ENCODE measurements at places on chromosomes 3 and 15.

DNA sequence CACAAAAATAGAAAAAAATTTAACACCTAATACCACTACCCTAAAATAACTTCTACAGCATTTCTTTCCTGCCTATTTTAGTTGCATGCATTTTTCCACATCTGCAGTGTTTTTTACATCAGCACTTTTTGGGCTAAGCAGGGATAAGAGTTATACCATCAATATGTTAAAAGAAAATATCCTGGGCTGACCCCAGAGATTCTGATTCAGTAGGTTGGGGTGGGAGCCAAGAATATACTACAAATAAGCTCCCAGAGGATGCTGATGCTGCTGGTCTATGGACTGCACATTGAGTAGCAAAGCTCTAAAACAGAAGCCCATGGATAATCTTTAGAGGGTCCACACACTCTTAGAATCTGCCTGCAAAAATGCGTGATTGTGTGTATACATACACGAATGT, 14.8 kb downstream of the FYCO1 start:
- no peak for DNase-seq

DNA sequence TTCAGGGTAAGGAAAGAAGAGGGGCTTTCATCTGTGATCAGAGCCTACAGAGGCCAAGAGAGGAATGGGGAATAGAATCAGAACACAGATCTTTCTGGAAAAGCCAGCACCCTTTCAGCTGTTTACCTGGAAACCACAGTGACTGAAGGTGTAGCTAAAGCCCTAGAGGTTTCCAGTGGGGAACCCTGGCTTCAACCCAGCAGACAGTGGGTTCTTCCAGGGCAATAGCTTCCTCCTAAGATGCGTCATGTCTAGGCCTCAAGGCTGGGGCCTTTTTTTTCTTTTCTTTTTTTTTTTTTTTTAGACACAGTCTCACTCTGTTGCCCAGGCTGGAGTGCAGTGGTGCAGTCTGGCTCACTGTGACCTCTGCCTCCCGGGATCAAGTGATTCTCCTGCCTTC, 3.1 kb upstream of the CPNE9 start:
- no peak for DNase-seq

DNA sequence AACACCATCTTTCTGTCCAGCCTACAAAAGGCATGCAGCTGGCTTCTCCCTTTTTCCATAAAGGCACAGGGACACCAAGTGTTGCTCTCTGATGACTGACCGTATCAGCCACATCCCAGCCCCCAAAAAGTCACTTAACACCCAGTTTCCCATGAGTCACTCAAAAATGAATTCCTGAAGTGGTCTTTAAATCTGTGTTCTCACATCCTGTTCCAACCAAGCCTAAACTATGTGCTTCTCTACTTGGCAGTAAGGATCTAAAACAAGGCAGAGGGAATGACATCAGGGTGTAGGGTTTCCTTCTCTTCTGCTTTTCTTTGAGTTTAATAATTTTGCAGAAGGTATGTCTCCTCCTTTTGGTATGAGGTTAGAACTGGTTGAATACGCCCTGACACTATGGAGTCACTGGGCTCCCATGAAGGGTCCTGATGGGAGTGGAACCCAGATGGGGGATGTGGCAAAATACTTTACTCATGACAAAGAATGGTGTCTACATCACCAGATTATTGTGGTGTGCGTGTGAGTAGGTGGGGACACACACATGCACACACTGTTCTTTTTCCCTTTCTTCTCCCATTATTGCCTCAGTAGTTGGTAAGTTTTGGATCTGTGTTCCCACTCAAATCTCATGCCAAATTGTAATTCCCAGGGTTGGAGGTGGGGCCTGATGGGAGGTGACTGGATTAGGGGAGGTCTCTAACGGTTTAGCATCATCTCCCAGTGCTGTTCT, 35.6 kb upstream of the CCK start:
- no peak for DNase-seq

DNA sequence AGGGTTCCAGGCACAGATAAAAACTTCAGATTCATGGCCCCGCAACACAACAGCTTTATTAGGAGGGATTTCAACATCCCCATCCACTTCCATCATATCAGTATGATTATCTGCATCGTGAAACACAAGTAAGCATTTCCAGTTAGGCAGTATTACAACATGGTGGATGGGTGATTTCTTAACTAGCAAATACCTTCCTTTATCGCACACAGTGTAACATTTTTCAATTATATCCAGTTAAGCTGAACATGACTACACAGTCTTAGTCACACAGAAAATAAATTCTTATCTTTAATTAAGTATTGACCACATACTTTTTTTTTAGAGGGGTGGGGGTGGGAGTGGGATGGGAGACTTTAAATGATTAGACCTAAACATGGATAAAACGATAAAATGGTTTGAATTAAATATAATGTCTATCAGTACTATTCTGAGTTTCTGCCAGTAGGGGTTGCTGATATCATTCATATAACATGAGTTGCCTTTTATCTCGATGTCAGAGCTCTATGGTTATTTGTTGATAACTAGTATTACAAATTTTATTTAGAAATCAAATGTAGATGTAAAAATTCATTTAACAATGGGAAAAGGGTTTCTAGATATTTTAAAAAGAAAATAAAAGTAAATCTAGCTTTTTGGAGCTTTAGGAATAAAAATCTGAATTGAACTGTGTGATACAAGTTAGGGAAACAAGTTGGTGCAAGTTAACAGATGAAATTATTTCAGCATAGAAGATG, 146.6 kb downstream of the TBL1XR1 start:
- no peak for DNase-seq

DNA sequence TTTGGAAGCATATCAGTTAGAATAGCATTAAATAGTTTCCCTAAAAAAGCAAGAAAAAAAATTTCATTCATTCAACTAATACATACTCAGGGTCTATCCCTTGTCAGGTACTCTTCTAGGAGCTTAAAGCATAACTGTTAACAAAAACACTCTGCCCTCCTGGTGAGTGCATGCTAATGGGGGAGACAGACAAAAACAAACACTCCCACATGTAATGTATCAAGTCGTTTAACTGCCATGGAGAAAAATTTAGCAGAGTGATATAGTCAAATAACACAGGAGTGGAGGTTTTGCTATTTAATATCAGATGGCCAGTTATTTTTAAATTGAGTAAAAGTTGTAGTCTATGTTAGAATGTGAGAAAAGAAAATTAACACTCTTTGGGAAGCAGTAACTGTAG, 254.5 kb upstream of the RARB start:
- DNase-seq: no peak

DNA sequence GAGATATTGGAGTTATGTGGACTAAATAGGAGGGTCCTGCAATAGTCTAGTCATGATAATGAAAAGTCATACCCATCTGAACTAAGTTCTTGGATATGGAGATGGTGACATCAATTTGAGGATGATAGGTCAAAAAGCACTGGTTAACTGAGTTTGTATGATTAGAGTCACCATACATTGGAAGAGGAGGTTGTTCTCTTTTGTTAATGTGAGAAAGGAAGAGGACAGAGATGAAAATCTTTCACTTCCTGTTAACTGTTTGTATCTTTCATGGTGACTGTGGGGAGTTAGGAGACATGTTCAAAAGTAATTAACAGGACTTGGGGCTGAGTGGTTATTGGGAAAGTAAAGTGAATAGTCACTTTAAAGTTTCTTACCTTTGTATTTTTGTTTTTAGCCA, 11.1 kb downstream of the TMEM62 start:
- DNase-seq: no peak

DNA sequence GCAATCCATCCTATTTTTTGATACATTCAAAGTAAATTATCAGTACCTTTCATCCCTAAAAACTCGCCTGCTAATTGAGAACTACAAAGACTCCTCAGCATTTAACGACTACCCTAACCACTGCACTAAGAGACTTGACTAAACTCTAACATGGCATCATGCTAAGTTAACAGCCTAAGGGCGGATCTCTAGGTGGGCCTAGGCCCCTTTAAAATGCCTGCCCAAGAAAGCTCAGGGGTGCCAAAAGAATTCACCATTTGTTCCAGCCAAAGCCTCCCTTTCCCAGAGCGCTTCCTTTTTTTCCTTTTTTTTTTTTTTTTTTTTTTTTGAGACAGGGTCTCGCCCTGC, 568 bp upstream of the NEK4 start:
- DNase-seq: no peak

GRCh38 chr3:156150434-156151066, 30.2 kb downstream of the KCNAB1 start:
- no peak for DNase-seq

DNA sequence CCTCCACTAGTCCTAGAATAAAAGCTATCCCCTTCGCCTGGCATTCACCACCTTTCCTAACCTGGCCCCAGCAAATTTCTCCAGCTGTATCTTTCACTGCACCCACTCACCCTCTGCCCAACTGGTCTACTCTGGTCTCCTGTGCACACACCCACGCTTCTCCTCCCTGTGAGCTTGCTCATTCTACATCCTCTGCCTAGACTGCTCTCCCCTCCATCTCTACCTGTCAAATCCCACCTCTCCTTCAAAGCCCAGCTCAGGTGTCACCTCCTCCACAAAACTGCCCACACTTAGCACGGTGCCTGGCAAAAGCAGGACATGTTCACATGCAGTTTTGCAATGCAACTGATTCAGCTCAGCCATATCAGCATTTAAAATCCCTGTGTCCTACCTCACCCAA, 45.8 kb upstream of the NTRK3 start:
- no peak for DNase-seq

GRCh38 chr15:36344887-36345286, 234.5 kb upstream of the CDIN1 start:
- no peak for DNase-seq

DNA sequence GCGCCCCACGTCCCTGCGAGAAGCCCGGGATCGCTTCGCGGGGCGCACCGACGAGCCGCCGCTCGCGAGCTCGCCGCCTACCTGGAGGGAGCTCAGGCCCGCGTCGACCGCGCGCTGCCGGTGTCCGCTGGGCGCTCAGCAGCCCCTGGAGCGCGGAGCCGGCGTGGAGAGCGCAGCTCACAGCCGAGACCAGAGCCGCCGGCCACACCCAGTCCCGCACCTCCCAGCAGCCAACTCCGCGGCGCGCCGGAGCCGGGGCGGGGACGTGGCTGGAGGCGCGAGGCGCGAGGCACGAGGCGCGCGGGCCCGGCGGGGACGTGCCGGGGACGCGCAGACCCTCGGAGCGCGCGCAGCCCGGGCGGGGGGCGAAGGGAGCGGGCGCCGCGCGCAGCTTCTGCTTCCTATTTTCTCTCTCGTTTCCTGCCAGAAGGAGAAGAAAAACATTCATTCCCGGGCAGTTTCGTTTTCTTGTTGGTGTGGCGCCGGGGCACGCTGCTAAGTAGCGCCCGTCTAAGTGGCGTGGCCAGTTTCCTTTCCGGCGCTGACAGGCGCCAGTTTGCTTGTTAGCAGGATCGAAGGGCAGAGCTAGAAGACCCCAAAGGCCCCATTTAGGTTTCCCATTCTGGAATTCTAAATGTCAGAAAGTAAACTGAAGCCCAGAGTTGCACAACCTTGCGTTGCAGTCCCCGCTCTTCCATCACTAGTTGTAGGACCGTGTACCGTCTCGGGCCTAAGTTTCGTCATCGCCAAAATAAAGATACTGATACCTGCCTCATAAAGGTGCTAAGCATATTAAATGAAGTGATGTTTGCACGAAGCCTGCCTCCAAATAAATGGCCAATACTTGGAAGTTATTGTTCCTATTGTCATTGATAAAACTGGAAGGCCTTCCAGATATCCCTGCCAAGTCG, at the start of gene GNB4:
Gene GNB4 (minus strand): TSS at position 206 of the 911 bp plus-strand sequence. CDS start 25,270 bp downstream, outside the sequence.
- peak; percentile 32 for DNase-seq

GRCh38 chr3:12476238-12476897, 7.9 kb upstream of the TSEN2 start:
- DNase-seq: no peak

DNA sequence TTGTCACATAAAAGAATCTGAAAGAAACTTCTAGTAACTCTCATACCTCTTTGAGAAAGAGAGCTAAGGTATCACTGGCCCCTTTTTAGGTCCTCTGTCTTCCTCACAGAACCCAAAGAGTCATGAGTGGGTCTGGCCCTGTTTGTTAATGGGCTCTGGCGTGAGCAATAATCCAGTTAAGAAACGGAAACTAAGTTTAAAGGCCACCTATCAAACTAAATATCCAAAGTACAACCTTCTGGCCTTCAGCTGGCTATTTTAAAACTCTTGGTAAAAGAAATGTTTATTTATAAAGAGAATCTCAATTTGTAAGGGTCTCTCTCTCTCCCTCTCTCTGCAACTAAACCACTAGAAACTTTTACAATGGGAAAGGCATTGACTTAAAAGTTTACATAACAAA, 71.0 kb upstream of the STRIT1 start:
- DNase-seq: no peak

- no peak for DNase-seq
Observed at GRCh38 chr3:124764746-124765145, 34.5 kb downstream of the UMPS start.

- no peak for DNase-seq
Observed at GRCh38 chr3:175777495-175777894, 918.4 kb downstream of the NAALADL2 start.

- peak; percentile 38 for DNase-seq
Observed at GRCh38 chr3:138434276-138434874, at the start of gene ESYT3. Gene ESYT3 (plus strand): TSS chr3:138434616. CDS start chr3:138434799, 183 bp downstream.

GRCh38 chr3:108845709-108846293, 23.2 kb downstream of the TRAT1 start:
- DNase-seq: no peak

- no peak for DNase-seq
Observed at GRCh38 chr3:177665122-177665808, 468.0 kb upstream of the TBL1XR1 start.

- DNase-seq: no peak
Observed at GRCh38 chr3:58324391-58325390, 8.0 kb upstream of the PXK start.

- DNase-seq: no peak
Observed at GRCh38 chr3:73536336-73536895, 88.3 kb downstream of the PDZRN3 start.

- DNase-seq: no peak
Observed at GRCh38 chr3:194051366-194052149, 84.4 kb upstream of the HES1 start.

DNA sequence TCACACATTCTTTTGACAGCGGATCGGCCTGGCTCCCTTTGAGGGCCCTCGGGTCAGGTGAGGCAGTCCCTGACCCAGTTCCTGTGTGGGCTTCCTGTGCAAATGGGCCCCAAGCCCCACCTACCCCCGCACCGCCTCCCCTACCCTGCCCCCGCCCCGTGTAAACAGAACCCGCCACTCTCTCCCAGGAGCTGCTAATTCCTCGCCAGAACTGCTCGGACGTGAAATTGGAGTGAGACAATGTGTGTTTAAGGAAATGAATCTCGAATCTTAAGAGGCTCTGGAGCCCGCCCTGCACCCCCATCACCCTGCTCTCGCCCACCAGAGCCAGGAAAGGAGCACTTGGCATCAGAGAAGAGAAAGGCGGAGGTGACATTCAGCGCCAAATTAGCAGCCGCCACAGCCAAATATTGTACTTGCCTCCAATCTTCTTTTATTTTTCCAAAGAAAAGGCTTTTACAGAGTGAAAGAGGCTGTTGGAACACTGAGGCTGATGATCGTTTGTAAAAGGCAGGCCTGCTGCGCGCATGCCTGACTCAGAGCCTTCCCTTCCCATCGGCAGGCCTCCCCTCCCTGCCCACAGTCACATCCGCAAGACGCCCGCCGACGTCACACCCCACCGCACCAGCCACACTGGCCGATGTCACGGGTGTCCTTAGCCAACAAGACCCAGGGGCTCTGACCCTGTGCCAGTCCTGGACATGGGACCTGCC, 53.1 kb downstream of the CACNA2D2 start:
- DNase-seq: peak; percentile 21
